SW 1271 (cell line): ENCODE measurements at places on chromosomes 7 and 10.

- no peak for DNase-seq
Observed at GRCh38 chr7:96408881-96409280, 87.0 kb upstream of the SLC25A13 start.

- DNase-seq, result peak; percentile 72
Observed at GRCh38 chr7:106773228-106773627, 91.9 kb upstream of the PIK3CG start.

GRCh38 chr7:122136639-122137245 is 7.3 kb downstream of the AASS start:
- no peak for DNase-seq

GRCh38 chr10:35331894-35332640 is 4.2 kb upstream of the CCNY start:
- peak; percentile 81 for DNase-seq

DNA sequence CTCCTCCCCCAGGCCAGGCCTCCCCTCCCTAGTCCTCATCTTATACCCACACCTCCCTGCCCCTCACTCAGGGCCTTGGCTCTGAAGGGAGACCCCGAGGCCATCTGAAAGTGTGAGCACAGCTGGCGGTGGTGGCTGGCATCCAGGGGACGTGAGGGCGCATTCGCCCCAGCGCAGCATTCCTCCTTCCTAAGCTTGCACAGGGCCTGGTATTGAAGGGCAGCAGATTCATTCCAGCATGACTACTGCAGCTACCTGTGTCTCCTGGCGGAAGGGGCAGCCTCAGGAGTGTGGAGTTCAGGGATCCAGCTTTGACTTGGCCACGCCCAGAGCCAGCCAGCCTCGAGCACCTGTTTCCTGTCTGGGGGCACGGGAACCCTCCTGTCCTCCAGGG is 72.6 kb downstream of the PARP12 start:
- no peak for DNase-seq

DNA sequence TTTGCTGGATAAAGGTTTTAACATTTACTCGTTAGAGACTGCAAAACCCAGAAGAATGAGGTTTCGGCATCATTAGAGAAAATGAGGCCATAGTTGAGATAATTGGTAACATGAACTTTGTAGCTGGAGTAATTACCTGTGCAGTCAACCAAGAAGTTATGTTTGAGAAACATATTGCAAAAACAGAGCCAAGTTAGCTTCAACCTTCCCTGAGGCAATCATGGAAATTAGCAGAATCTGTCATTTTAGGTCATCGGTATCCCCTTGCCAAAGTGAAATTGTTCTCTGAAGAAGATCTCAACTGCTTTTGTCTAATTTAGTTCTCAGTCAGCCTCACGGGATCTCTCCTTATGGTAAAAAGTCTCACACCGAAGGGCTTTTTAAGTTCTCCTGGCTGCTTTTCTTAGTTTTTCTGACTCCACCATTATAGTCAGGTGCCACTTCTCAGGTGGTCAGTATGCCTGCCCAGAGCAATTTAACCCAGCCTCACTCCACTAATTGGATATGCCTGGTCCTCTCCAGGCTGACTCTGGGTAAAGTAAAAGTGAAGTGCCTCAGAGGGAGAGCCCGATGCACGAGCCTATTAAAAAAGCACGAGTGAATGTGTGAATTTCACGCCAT is 52.5 kb downstream of the NRCAM start:
- DNase-seq, result no peak

GRCh38 chr10:73871295-73872189 is 2.8 kb downstream of the CAMK2G start:
- no peak for DNase-seq

- DNase-seq, result no peak
Observed at GRCh38 chr10:87541114-87541513, 36.4 kb downstream of the MINPP1 start.

- DNase-seq, result no peak
Observed at GRCh38 chr7:140525743-140526142, 46.4 kb upstream of the MKRN1 start.

DNA sequence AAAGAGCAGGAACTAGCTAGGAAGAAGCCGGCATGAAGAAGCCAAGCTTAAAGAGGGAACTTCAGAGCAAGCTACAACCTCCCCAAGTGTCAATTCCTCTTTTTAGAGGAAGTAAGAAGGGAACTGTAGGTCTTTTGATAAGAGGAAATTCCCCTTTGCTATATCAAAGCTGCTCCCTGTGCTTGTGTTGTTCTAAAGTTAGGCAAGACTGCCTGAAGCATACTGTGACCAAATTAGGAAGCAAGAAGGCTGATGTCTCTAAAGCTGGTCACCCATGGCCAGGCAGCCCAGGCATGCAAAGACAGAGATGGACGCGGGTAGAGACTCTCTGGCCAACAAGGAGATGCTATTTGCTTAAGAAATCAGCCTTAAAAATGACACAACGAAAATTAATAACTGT is 87.9 kb downstream of the RNF216 start:
- no peak for DNase-seq

DNA sequence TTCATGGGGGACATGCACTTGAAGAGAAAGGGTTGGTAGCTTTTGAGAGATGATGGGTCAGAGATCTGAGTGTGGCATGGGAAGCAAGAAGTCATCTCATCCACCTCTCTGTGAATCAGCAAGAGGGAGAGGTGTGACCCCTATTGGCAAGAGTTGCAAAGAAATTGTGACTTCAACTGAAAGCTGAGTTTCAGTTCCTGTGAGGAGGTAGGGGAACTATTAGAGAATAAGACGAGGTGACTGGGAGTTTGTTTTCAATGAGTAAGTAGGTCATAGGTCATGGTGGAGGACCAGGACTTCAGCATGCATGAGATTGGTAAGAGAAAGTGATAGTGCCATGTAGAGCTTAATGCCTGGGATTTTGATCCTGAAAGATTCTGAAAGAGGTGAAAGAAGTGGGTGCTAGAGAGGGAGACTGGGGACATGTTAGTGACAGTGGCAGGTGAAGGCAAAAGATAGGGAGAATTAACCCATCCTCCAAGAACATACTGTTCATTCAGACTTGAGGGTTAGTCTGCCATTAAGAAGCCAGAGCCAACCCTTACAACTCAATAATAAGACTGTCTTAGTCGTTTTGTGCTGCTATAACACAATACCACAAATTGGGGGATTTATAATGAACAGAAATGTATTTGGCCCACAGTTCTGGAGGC is 75.5 kb upstream of the CAPZA2 start:
- DNase-seq, result peak; percentile 30

GRCh38 chr10:7697426-7697825 is 5.7 kb upstream of the ITIH2 start:
- DNase-seq, result no peak

DNA sequence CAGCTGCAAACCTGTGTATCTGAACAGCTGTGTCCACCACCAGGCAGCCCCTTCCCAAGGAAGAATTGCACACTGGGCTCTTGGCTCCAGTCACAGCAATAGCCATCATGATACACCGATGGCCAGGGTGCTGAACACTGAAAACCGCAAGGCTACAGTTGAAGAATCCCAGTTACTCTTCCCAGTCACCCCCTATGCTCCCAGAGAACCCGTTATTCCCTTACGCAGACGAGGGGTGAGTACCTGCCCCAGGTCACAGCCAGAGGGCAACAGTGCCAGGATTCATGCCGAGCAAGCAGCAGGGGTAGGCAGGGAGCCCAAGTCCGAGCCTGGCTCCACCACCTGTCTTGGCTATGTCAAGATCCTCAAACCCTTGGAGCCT is 57.8 kb downstream of the RASGEF1A start:
- no peak for DNase-seq

DNA sequence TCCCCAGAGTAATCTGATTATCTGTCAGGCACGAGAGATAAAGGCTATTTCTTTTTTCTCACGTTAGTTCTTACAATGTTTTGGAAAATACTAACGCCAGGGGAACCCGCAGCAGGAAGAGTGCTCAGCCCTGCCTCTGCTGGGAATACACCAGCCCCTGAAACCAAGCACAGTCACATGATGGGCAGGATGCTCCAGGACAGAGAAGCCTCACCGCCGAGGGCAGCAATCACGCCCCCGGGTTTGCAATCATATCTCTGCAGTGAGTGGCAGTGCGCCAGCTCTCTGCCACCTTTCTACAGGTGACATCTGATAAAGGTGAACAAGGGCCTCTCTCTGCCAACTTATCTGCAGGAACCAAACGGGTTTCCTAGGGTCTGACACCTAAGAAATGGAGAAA is 39.8 kb downstream of the BRI3 start:
- no peak for DNase-seq

DNA sequence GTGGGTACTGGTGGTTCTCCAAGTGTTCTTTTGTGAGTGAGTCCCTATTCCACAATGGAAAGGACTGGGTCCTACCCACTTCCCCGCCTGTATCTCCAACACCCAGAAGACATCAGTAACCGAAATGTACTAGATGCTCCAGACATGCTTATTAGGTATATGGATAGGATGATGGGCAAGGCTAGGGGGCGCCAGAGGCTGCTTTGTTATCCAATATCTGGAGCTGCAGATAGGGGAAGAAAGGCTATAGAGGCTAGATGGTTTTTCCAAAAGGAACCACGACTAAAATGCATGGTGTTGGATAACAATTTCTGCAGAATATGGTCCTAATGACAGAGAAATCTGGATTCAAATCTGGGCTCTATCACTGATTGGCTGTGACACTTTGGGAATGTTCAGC is 56.2 kb upstream of the TM9SF3 start:
- peak; percentile 33 for DNase-seq

DNA sequence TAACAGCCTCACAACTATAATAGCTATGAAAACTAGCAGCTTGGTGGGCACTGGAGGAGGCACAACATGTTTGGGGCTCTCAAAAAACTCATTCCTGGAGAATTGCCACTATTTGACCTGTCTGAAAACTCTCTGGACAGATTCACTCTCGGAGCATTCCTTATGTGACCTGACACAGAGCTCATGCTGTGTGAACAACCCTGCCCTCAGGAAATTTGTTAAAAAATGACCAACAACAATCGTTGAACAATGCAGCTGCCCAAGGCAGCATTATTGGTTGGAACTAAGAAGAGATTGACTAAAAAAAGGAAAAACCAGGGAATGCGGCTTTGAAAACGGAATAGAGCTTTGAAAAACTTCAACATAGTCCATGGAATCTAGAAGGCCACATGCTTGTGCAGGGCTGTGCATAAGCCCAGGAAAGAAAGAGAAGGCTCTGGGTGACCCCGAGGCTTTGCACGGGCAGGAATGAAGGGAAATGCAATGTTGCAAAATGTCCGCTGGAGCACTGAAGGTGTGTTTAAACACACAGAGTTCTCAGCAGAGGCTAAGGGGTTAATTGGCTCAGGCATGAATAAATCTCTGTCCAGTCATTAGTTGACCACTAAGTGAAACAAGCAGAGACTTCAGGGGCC is 52.8 kb downstream of the NAMPT start:
- DNase-seq, result no peak

DNA sequence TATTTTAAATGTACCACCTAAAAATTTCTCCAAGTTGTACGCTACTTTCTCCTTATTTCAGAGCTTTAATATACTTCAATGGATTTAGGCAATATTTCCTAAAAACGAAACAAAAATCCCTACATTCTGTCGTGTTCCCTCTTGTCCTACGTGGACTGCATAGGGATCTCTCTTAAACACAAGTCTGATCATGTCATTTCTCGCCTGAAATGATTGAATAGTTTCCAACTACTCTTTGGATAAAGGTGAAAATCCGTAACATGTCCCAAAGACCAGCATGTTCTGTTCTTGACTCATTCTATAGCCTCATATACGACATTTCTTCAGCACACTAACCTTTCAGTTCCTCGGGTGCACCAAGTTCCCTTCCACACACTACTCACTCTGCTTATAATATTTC is 17.7 kb upstream of the TPK1 start:
- no peak for DNase-seq

DNA sequence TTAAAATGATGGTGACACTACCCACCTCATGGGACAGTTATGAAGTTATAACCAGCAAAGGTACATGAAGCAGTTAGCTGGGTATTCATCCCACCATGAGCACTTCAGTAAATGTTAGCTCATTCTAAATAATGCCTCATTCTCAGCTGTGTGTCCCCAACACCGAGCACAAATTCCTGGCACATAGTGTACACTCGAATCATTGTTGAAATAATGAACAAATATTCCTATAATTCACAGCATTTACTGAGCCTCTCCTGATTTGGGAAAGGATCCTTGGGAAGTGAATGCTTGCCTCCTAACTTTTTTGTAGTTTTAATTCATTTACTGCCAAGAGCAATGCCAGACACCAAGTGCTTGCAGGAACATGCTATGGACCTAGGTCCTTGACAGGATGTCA is 235.2 kb downstream of the DGKI start:
- no peak for DNase-seq

DNA sequence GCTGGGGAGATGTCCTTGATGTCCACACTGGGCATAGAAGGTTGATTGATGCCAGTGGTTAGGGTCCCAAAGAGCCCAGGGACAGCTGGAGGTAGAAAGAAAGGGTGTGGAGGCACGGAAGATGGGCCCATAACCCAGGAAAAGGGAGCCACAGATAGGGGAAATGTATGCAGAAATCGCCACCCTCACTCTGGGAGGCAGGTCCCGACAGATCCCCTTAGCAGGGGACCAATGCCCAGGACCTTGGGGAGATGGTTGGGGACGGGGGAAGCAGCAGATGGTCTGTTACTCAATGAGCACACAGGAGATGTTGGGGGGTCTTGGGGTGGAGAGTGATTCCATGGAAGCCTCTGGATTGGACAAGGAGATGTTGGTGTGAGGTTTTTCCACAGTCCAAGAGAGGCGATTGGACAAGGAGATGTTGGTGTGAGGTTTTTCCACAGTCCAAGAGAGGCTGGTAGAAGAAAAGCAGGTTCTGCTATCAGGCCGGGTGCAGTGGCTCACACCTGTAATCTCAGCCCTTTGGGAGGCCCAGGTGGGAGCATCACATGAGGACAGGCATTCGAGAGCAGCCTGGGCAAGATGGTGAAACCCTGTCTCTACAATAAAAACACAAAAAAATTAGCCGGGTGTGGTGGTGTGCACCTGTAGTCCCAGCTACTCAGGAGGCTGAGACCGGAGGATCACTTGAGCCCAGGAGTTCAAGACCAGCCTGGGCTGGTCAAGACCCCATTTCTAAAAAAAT is 7.0 kb upstream of the PPP1R35 start:
- no peak for DNase-seq

- peak; percentile 68 for DNase-seq
Observed at GRCh38 chr10:110353244-110354119, 48.8 kb upstream of the SMNDC1 start.

DNA sequence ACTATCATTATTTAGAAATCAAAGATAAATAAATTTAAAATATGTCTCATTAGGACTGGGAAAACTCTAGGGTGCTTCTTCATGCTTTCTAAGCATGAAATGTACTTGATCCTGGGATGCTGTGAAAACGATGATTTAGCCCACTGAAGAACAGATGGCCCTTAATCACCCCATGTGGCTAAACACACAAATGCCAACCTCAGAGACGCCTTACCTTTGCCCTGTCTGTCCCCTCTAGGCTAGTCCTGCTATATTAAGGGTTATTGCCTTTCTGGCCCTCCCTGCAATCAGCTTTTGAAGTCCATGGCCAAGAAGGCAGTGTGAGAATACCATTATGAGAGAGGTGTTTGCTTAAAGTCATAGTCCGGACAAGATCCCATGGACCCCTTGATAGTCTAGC is 217.2 kb downstream of the TWIST1 start:
- DNase-seq, result no peak

GRCh38 chr7:157692460-157693011 is 355.7 kb downstream of the DNAJB6 start:
- DNase-seq, result no peak
